Cerebellar nuclear complex (tissue), 1 donor: ENCODE measurements at places on chromosomes 3 and 15.

GRCh38 chr3:13715167-13715954 lies 164.5 kb downstream of the WNT7A start:
- DNase-seq = no peak

DNA sequence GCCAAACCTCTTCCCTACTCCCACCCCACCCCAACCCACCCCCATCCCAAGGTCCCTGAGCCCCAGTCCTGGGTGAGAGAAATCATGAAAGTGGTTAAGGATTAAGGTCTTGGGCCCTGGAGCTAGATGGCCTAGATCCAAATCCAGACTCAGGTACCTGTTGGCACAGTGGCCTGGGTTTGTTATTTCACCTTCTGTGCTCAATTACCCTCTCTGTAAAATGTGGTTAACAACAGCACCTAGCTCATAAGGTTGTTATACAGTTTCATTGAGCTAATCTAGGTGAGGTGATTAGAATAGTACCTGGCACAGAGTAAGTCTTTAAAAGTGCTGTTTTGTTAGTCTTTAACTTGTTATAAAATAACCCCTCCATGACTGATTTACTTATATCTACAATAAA lies 6.4 kb upstream of the SNUPN start:
- DNase-seq = no peak

DNA sequence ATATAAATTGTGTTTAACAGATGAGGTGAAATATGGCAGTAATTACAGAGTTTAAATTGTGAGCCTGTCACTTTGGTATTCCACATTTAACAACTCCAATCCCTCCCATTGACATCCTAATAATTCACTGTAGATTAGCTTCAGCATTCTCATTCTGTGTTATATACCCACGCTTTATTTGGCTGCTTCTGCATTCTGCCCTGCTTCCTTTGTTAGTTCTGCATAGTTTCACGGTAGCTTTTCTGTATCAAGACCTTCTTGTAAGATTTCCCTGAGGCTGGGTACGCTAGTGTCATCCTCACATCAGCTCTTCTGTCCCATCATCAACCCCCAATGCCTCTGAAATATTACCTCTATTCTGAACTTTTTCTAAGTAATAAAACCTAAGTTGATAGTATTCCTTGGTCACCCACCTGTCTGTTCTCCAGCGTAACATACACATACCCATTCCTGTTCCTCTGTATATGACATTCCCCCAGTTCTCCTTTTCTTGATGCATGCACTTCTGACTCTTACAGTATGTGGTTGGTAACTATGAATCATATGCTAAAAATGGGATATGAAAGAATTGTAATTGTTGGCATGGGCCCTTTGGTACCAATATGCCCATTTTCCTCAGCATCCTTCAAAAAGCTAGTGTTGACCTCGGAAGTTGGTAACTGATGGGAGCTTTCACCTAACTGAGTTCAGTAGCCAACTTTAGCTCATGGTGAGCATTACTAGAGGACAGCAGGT lies 171.2 kb downstream of the KLHL25 start:
- no peak for DNase-seq

DNA sequence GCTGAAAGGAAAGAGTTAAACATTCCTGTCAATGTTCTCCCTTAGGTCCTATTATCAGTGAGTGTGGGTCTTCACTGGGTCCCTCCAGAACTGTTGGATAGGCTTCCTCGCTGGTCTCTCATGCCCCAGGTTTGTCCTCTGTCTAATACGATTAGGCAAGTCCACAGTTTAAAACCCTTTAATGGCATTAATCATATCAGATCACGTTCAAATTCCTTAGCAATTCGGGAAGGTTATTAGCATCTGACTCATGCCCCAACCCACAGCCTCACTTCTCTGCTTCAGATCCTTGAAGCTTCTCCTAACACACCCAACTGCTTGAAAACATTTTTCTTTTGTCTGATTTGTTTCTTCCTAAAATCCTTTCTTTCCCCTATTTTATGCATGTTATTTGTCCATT lies 224.3 kb upstream of the ATP10A start:
- DNase-seq = no peak

- DNase-seq = no peak
These were observed 299.9 kb upstream of the ADAMTS9 start for GRCh38 chr3:64987726-64988125.

GRCh38 chr3:72042397-72043203 lies 257.7 kb upstream of the PROK2 start:
- DNase-seq = no peak

DNA sequence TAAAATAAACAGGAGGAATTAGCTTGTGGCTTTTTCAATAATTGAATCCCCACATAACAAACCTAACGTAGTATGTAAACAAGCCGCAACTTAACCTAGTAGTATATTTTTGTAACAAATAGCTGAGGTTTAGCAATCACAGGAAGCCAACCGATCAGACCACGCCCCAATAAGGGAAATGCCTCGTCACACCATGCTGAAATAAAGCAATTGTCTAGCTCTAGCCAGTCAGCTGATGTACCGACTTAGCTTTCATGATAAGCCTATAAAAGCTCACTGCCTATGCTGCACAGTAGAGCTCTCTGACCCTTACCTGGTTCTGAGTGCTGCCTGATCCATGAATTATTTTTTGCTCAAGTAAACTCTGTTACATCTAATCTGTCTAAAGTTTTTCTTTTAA lies 208.9 kb downstream of the ROBO1 start:
- no peak for DNase-seq

GRCh38 chr3:166446291-166446690 lies 609.1 kb upstream of the BCHE start:
- no peak for DNase-seq

DNA sequence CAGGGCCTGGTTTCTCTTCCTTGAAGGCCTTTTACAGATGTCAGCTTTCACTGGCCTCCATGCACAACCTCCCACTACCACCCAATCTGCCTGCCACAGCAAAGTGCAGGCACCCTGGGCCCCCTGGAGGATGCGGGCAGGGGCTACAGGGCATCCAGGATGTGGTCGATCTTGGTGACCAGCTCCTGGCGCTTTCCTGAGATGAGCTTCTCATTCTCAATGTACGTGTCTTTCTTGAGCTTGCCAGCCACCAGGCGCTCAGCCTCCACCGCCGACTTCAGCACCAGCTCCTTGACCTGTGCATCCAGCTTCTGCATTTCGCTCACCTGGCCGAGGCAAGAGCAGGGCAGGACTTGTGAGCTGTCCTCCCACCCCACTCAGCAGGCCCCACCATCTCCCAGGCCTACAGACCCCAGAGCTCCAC lies 30.3 kb downstream of the RPN1 start:
- DNase-seq = no peak

- no peak for DNase-seq
These were observed 264.2 kb downstream of the NFKBIZ start for GRCh38 chr3:102113421-102114041.

DNA sequence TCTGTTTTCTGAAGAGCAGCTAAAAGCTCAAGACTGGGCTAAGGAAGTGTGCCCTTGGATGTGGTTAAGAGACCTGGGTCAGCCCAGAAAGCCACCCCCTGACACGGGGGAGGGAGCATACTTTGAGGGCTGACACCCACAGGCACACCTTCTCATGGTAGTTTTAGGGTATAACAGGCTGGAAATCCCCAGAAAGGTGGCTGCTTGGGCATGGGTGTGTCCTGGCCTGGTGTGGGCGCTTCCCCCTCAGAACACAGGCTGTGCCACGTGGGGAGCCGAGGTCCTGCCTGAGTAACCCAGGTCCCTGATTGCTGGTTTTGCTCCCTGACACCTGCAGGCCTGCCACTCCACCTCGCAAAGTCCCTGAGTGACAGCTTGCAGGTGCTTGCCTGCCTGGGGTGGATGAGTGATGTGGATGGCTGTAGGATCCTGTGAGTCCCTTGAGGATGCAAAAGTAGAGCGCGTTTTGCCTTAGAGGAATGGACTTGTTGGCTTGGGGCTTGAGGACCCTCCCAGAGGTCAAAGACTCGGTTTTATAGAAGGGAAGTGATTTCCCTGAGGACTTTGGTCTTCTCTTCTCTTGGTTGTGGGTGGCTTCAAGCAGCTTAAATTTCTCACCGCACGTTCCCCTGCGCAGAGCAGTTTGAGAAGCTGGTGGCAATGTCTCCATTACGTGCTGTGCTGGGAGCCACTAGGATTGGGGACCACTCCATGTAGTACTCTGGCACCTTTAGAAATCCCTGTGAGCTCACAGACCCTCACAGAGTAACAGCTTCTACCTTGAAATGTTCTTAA lies 94.4 kb downstream of the DNASE1L3 start:
- no peak for DNase-seq

DNA sequence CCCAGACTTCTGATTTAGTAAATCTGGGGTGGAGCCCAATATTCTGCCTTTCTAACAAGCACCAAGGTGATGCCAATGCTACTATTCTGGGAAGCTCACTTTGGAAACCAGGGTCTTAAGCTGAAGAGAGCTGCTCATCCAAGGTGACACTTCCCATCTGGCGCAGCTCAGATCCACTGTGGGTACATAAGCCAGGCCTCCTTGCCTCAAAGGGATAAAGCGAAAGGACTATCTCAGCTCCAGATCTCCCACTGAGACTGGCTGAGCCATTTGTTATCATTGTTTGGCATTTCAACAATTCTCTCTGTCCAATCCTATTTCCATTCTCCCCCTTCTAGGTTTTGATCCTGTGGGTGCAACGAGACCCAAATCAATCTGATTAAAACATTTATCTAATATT lies 323.8 kb downstream of the GBE1 start:
- peak; percentile 80 for DNase-seq

- DNase-seq = no peak
These were observed 841 bp downstream of the POGLUT1 start for GRCh38 chr3:119469418-119470189.
